Stimulated activated CD8-positive, alpha-beta memory T cell treated with anti-CD3 and anti-CD28 coated beads, Interleukin-4, amount 100 ng/mL, for 1 hour (primary cell): ENCODE measurements at places on chromosomes 4 and X.

GRCh38 chrX:147917700-147918695 lies 6.3 kb downstream of the FMR1 start:
- no peak for DNase-seq

- no peak for DNase-seq
These were observed 257.1 kb downstream of the BCOR start for GRCh38 chrX:39840581-39841093.

DNA sequence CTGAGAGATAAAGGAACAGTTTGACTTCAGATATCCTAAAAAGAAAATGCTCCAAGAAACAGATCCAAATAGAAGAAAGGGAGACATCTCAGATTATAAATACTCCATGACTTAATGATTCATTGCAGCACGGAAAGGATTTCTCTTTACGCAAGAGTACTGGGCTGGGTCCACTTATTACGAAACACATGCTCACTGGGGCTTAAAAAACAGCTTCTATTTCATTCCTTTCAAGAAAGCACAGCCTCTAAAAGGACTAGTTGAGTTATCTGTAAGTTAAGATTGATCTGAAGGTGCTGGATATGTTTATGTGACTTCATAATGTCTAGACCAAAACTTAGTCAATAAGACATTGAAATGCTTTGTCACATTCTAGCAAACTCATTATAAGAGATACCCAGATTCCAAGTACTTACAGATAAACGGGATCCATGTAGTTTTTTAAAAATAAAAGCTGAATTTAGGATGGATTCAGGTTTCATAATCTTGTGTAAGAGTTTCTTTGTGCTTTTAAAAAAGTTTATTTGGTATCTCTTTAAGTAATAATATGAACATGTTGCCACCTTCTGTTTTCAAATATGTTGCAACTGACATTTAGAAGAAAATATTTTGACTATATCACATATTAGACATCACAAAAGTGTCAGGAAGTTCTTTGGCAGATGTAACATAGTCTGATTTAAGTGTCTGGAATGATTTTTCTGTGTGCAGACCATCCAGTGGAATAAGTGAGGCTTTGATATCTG lies 109.5 kb upstream of the MYOZ2 start:
- no peak for DNase-seq

GRCh38 chr4:129278868-129279267 lies 182.9 kb downstream of the C4orf33 start:
- no peak for DNase-seq

GRCh38 chr4:186260117-186260503 lies 5.9 kb upstream of the F11 start:
- DNase-seq: no peak

DNA sequence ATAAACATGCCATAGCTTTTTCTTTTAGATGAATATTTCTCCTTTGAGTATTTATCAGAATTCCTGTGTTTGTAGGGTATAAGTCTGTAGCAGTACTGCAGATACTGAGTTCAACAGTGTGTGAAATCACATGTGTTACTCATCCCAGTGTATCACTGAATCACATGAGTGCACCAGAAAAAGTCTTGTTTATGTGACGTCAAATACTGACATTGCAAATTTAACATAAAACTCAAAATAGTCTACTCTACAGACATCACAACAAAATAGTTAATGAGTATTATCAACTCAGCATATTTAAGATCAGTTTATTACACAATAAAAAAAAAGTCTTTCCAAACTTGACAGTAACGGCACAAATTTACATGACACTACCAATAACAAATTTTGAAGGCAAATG lies 221.3 kb downstream of the DCTD start:
- DNase-seq: no peak

DNA sequence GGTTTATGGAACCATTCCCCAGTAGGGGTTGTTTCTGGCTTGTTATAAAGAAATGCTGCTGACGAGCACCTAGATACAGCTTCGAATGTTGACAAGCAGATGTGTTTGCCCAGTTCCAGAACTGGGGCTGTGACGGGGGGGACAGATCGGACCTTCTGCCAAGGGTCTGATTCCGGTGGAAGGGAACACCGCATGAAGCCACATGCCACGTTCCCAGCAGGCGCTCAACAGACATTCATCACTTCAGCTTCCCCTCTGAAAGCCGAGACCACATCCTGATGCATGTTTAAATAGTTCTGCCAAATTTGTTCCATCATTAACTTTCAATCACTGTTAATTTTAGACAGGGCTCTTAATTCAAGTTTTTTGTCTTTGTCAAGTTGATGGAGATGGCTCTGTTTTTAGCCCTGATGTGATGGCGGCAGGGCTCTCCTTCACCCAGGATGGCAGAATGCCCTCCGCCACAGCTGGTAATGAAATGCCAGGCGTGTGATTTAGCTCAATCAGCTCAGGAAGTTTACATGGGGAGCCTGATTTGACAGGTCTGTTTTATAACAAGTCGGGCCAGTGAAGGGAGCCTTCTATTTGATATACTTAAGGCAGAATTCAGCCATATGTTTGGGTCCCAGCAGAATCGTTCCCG lies 57.4 kb downstream of the PSAPL1 start:
- DNase-seq: no peak
